Activated CD4-positive, CD25-positive, alpha-beta regulatory T cell treated with anti-CD3 and anti-CD28 coated beads, Interleukin-2, amount 50 U/mL, for 24 hours (primary cell): ENCODE measurements at places on chromosomes 6 and 20.

DNA sequence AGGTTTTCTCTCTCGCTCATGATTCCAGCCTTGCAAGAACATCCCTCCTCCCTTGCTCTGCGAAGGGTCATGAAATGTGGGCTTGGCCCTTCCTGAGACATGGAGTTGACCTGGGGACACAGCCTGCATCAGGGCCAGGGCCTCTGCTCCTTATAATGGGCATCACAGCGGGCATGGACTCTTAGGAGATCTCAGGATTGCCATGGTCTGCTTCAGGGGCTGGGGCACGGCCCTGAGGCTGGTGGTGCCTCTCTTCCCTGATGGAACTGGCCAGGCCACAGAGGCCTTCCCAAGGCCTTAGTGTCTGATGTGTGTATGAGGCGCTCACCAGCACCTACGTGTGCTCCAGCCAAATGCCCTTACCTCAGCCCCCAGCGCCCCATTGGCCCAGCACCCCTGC is 23.9 kb downstream of the ENTPD6 start:
- no peak for ATAC-seq

DNA sequence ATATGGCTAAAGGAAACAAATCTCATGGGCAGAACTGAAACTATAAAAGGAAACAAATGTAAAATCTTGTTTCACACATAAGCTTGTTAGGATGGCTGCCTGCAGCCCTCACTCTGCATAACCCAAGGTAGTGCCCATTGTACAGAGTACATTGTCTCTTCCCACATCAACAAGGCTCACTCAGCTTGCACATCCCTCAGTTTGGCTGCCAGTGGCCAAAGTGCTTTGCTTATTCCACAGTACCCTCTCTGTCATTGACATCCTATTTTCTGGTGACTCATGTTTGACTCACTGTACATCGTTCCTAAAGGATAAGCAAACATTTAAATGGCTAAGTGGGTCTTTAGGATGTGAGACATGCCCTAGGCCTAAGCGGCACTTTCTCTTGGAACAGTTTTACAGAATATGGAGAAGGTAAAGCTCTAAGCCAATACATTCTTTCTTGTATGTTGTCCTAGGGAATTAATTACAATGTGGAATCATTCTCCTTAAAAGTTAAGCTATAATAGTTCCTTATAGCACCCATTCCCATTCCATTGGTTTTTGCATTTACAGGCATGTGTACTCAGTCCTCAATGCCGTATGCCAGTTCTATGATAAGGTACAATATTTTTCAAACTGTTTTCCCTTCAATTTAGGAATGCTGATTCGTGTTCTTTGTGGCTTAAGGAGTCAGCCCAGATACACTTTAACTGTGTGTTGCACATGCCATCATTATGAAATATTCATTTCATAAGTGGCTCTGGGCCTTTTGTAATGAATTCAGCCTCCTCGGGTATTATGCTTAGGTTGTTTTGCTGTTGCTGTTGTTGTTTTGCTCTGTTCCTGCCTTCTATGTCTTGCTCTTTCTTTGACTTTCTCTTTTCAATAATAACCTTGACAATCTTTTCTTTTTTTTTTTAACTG is 5.5 kb downstream of the ANKEF1 start:
- no peak for ATAC-seq

GRCh38 chr20:54981175-54981574 is 505.8 kb downstream of the DOK5 start:
- ATAC-seq = no peak

DNA sequence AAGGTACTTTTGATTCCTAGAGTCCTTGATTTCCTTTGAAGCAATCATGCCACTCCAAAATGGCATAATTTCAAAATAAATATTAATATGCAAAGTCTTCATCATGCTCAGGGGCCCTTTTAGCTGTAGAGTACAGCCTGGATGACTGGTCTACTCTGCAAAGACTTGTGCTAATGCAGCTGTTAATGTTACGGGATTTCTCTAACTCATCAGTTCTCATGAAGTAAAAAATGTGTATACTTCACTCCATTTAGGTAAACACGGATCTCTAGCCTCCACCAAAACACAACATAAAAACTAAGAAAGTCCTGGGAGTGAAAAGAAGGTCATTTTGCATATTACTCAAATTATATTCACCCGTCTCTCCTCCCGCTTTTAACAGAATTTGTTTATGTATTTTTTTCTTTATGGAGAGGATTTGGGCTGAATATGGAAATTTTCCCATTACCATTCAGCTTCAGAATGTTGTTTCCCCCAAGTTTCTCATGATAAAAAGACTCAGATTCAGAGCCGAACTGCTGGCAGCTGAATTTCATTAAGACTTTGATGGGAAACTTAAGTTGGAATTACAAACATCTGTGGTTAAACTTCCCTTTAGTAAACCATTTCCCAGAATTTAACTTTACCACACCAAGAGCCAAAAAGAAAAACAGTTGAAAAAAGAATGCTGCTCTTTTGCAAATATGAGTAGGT is 8.7 kb downstream of the LAMA4 start:
- no peak for ATAC-seq

- ATAC-seq = no peak
Observed at GRCh38 chr6:129646642-129647041, 63.3 kb downstream of the ARHGAP18 start.

- ATAC-seq = no peak
Observed at GRCh38 chr6:11616200-11616611, 78.7 kb downstream of the TMEM170B start.

DNA sequence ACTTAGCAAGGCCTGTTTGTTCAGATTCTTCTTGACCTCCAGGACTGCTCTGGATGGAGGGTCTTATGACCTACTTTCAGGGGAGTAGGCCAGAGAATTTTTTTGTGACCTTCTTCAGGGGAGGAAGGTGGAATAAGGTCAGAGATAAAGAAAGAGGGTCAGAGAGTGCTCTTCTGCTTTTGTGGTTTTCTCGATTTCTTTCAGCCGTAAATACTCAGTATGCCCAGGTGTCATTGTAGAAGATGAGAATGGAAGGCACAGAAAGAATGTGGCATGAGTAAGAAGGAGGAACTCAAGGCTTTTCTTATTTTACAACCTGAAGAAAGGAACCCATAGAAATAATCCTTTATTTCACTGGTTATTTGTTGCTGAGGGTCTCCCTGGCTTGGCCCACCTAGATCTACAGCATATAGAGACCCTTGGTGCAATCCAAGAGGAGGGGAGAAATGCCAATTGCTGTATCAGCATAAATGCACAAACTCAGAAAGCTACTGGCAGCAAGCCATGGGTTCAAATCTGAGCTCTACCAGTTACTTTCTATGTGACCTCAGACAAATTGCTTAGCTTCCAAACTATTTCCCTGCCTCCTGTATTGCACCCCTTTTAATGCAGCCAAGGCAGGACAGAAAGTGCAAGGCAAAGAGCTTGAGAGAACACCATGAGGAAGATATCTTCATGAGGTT is 68.0 kb downstream of the OLIG3 start:
- no peak for ATAC-seq

GRCh38 chr20:5781798-5782750 is 31.9 kb downstream of the SHLD1 start:
- no peak for ATAC-seq

GRCh38 chr6:28488916-28489365 is 26.7 kb downstream of the GPX6 start:
- no peak for ATAC-seq

GRCh38 chr6:52375780-52376556 is 14.0 kb downstream of the PAQR8 start:
- no peak for ATAC-seq

- no peak for ATAC-seq
Observed at GRCh38 chr6:33320315-33321181, 3.0 kb upstream of the ZBTB22 start.

- no peak for ATAC-seq
Observed at GRCh38 chr6:63272397-63272796, 47.4 kb downstream of the LGSN start.

GRCh38 chr6:38450717-38451116 is 189.0 kb downstream of the BTBD9 start:
- ATAC-seq = no peak

- no peak for ATAC-seq
Observed at GRCh38 chr20:23596579-23597250, 9.0 kb downstream of the CST9 start.
